Activated naive CD8-positive, alpha-beta T cell treated with anti-CD3 and anti-CD28 coated beads, Interleukin-2, amount 50 U/mL, for 16 hours (primary cell): ENCODE measurements at places on chromosomes 12 and 14.
A peak's percentile ranks its signal among the peaks of the same experiment; 100 is the strongest.

DNA sequence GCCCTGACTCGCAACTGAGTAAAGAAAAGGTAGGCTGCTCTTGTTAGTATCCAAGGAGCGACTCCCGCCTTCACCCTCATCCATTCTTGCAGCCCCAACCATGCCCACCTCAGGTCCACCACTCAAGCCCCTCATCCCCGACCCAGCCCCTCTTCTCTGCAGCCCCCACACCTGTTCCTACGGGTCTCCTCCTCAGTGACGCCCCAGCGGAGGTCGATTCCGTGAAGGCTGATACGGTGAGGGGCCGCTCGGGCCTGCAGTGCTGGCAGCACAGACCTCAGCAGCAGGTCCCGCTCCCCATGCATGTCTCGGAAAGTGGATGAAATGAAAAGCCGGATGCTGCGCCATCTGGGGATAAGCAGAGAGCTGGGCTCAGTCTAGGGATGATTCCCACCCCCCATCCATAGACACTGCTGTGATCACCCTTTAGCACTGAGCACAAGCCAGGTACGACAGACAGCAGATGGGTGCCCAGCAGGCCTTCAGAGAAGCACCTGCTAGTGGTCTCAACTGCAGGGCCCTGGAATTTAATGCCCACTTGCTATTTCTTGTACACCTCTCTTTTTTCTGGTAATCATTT lies 26.9 kb downstream of the TEP1 start:
- DNase-seq: no peak

DNA sequence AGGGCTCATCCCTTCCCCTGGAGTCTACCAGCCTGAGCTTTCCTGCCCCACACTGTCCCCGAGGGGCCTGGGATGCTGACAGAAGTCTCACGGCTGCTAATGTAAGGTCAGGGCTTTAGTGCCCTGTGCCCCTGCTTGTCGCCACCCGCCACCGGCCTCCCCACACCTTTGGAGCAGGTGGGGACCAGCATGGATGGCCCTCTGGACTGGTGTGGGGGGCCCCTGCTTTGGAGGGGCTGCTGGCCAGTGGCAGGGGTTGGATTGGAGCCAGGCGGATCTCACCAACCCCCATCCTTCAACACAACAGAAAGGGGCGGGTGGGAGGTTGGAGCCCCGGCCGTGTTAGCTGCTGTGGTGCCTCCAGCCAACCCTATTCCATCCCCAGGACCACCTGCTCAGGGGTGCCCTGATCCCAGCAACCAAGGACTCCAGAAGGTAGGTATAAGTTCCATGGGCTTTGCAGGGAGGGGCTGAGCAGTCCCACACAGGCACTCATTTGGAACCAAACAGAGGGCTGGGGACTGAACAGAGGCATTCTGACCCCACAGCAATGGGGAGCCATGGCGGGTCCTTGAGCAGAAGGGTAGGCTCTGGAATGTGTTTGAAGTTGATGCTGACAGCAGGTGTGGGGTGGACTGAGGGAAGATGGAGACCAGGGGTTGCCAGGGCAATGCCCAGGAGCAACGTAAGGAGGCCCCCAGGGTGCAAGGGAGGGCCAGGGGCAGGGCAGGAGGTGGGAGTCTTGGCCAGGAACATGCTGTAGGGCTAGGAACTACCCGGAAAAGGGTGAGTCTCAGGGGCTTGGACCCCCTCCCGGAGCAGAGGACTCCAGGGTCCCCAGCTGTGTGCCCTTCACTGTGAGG lies 145.1 kb upstream of the C14orf180 start:
- DNase-seq: no peak

GRCh38 chr12:96241846-96242256 lies 47.7 kb downstream of the ELK3 start:
- DNase-seq: no peak

DNA sequence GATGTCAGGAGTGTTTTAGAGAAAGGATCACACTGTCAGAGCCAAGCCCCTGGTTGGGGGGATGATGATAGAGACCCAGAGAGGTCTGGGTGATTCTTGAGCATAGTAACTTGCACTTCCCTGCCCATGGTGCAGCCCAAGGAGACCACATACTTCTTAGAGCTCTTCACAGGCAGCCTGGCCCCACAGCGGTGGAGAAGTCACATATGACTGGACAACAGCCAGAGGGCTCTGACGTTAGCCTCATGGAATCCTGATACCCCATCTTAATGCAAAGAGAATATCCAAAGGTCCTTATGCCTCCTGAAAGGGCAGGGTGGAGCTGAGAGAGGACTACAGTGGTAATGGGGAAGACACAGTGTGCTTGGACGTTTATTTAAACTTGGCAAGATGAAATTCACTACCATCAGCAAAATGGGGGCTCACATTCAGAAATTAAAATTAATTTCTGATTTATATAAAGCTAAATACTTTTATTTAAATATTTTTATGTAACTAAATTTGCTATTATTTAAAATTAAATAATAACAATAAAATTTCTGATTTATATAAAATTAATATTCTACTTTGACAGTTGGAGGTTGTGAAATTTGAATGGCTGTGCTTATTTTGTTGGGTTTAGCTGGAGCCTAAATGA lies 131.3 kb downstream of the KTN1 start:
- DNase-seq: no peak

DNA sequence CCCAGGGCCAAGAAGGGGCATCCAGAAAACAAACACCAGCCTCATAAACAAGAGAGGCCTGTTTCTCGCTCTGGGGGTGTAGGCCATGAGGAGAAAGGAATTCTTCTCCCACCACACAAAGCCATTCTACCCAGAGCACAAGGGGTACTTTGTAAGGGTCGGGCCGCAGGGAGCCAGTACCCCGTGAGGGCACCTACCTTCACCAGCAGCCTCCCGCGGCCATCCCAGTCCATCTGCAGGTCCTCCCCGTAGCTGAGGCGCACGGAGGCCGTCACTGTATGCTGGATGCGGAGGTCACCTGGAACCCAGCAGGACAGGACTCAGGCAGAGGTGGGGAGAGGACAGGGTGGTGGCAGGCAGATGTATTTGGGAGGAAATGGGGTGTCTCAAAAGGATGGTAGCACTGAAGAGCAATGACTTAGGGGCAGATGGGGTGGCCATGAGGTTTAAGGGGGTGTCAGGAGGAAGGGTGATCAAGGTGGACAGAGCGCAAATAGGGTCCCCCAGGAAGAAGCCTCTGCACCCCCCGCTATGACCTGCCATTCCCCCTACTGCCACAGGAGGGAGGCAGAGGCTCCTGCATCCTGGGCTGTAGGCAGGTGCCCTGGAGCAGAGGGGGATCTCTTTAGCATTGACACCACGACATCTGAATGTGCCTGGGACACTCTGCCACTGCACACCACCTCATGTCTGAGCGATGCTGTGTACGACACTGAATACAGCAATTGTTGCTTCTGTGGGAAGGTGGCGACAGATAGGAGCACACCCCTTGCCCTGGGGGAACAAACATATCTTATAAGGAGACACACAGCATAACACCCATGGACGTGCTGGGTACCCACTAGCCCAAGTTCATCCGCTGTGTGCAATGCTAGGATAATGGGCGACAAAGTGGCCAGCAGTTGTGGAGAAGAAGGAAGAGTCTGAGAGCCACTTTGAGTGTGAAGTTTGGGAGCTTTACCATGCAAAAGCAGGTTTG lies 61.4 kb downstream of the VWF start:
- DNase-seq: peak; percentile 40

- DNase-seq: no peak
Observed at GRCh38 chr12:98090731-98091130, 424.7 kb upstream of the TMPO start.
